AG10803 (cell line): ENCODE measurements at places on chromosomes 2 and 18.

- DNase-seq, result no peak
Observed at GRCh38 chr2:165678882-165679281, 115.2 kb downstream of the GALNT3 start.

DNA sequence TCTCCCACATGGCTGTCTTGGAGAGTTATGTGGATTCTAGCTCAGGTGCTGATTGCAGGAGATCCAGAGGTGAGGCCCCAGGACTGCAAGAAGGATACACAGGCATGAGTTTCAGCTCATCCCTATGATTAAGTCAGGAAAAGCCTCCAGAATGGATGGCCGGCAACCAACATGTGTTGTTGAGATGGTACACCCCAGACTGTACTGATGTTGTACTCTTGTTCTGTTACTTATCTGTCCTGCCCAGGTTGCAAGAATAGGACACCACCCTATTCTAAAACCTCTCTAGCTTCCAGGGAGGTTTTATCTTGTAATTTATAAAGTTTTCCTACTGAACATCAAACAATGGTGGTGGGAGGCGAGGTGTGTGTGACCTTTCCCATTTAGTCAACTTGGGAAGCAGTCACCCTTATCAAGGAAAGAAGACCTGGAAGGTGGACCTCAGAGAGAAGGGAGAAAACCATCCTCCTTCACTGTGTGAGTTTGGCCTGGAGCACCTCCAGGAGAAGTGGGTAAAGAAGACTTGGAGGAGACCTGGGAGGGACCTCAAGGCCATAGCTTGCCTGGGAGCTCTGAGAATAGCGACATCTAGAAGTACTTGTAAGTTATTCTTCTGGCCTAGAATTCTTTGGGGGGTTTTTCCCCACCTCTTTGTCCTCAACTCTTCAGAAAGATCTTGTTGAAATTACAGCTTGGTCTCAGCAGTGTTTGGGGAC lies 8.6 kb downstream of the FAM124B start:
- DNase-seq, result no peak

DNA sequence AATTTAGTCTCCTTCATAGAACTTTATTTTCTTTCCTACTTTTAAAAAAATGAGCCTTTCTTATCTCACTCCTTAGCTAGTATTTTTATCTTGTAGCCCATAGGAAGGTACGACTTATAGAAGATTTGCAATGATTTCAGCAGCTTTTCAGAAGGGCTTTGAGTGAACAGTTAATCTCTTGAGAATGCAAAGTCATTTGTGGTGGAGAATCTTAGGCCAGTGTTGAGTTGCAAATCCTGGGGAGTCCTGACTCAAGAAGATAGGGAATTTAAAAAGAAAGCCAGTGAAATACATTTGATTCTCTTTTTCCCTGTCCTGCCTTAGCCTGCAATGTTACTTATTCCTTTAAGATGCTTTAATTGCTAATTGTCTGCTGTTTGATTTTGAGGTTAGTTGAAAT lies 33.6 kb downstream of the LYPD6 start:
- DNase-seq, result peak; percentile 9

DNA sequence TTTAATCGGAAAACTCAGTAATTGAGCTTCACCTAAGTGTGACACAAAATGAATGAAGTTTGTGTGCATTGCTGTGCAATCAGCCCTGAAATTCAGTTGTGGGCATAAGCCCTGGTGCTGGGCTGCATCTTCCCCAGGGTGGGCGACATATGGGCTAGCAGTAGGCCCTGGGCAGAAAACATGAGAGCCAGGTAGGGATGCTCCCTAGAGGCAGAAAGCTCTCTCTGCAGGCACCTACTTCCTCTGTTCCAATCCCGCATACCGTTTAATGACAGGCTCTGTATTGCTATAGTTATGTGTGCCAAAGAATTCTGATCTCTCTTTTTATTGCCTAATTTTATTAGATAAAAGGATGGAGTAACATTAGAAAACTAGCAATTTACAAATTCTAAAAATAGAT lies 456.7 kb downstream of the NRXN1 start:
- DNase-seq, result no peak

DNA sequence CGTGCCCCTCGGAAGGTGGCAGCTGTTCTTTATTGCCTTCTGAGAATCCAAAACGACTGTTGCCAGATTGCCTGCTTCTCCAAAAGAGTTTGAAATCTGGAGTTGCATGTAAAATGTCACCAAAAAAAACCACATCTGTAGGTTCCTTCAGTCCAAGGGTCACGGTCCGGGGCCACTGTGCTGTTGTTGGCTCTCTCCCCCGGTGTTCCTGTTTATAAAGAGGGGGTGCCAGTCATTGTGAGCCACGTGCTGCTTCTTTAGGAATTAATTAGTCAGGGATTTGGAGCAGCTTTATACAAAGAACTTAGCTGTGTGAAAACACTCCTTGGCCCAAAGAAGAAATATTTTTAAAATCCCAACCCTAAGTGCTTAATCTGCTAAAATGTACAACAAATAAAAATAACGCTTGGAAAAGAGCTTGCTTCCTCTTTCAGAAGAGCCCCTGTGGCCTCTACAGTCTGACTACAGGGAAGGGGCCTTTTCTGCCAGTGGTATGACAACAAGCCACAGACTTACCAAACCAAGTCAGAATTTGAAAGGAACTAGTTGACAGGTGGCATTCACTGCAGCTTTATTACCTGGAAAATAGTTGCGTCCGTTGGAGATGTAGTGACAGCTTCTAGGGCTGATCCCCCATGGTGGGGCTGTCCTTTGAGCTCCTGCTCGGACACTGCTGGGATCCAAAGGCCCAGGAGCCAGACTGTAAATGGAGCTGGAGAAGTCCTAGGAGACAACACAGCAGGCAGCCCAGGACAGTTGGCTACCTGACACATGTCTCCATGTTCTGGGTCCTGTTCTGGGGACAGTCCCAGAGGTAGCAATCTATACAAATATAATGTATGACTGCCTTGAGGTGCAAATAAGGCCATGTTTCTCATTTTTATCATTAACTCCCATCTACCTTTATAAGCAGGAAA lies 84.5 kb upstream of the SLC1A4 start:
- no peak for DNase-seq

DNA sequence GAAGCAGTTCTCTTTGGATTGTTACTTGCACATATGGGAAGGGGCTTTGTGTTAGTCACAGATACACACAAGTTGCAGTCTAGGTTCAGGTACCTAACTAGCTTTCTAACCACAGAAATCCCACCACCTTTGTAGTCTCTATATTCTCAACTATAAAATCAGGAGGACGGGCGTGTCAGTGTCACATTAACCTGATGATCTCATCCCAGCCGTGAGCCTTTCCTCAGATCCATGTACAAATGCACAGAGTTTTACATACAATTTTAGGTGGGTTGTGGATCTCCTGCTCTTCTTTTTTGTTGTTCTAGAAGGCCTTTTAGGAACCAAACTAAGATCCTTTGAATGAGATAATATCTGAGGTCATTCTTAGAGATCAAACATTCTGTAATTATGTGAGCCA lies 94.0 kb downstream of the ZNF532 start:
- DNase-seq, result no peak

DNA sequence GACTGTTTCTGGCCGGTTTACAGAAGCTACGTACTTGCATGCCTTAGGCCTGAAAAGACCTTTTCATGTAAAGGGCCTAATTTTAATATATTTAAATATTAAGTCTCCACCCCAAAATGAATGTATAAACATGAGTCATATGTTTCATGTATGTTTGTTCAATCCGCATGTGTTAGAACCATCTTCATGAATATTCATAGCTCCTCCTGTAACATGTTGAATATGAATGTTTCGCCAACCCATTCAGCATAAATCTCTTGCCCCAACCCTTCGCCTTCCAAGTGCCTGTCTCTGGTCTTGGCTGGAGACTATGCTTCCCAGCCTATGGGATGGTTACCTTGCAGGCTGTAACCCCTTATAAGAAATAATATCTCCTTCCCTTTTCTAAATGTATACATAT lies 212.5 kb downstream of the SCG2 start:
- DNase-seq, result no peak

GRCh38 chr2:204049635-204050034 lies 113.1 kb downstream of the ICOS start:
- DNase-seq, result no peak

GRCh38 chr2:74812787-74813590 lies 20.9 kb upstream of the HK2 start:
- DNase-seq, result no peak

DNA sequence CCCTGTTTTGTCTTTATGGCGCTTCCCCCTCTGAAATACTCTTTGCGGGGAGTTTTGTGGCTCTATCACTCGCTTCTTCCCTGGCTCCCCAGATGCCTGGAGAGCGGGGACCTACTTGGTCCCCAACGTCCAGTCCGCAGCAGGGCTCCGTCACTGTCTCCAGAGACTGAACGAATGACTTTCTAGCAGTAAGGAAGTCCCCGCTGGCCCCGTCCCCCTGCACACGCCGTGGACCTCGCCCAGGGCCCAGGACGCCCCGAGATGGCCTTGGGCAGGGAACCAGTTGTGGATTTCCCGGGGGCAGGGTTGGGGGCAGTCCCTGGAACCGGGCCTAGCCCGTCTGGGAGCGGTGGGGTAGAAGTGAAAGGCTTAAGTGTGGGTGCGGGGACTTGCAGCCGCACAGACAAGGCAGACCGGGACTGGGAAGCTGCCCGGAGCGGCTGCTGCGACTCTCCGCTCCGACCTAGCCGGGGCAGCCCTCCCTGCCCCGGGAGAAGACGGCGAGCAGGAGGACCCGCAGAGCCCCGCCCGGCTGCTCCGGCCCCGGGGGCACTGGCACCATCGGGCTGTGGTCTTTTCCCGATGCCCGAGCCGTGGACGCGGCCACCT lies 821 bp upstream of the EPHA4 start:
- peak; percentile 33 for DNase-seq

DNA sequence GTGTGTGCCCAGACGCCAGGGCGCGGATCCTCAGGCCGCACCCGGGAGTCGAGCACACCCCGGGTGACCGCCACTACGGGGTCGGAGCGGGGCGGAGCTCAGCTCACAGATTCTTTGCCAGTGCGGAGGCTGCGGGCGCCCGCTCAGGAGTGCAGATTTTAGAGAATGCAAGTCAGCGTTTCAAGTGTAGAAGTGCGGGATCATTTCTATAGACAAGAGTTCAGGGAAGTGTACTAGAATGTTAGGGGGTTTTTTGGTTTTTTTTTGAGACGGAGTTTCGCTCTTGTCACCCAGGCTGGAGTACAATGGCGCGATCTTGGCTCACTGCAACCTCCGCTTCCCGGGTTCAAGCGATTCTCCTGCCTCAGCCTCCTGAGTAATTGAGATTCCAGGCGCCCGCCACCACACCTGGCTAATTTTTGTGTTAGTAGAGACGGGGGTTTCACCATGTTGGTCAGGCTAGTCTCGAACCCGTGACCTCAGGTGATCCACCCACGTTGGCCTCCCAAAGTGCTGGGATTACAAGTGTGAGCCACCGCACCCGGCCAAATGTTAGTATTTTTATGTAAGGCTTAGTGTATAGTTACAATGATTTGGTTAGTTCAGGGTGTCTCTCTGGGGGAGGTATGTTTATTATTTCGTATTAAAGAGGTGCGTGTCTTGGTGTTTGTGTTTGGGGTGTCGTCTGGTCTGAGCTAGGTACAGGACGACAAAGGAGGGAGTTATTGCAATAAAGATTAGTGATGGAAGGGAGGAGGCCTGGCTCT lies 619 bp upstream of the FAM168B start:
- DNase-seq, result no peak

GRCh38 chr2:3195641-3196476 lies 181.8 kb downstream of the EIPR1 start:
- no peak for DNase-seq

DNA sequence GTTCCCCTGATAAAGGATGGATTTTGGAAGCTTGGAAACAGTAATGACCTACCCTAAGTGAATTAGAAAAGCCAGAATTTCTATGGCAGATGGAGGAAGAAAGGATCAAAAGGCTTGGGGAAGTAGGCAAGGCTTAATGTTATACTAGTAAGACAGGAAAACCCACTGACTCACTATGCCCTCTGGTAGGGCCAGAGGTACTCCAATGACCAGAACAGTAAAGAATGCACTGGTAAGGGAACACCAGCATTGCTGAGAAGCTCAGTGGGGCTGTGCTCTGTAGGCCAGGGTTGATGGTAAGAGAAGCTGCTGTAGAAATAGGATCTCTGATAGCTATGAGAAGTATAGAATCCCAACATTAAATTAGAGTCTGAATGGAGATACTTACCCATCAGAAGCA lies 126.4 kb downstream of the GFPT1 start:
- DNase-seq, result no peak

- DNase-seq, result peak; percentile 78
Observed at GRCh38 chr2:53129851-53130250, 637.8 kb upstream of the CHAC2 start.

- DNase-seq, result peak; percentile 81
Observed at GRCh38 chr2:56464613-56465012, 280.8 kb downstream of the CCDC85A start.

GRCh38 chr2:55430211-55430975 lies 10.7 kb upstream of the CCDC88A start:
- no peak for DNase-seq

DNA sequence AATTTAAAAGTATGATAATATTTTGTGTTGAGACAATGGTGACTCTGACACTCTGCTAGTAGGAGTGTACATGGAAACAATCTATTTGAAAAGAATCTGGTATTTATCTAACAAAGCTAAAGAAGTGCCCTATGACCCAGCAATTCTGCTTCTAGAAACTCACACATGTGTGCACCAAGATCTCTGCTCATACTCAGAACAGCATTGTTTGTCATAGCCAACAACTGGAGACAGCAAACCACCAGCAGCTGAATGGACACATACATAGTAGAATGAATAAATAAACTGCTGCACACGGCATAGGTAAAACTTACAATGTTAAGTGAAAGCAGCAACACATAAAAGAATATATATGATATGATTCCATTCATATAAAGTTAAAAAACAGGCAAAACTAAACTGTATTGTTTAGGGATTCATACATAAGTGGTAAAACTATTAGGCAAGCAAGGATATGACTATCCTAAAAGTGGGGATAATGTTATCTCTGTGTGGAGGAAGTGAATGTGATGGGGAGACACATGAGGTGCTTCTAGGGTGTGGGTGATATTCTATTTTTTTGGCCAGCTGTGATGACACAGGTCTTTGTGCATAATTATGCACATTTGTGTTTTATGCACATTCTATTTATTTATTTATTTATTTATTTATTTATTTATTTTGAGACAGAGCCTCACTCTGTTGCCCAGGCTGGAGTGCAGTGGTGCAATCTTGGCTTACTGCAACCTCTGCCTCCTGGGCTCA lies 71.1 kb downstream of the RFTN2 start:
- no peak for DNase-seq

- no peak for DNase-seq
Observed at GRCh38 chr18:69588301-69588700, 187.6 kb downstream of the DOK6 start.

DNA sequence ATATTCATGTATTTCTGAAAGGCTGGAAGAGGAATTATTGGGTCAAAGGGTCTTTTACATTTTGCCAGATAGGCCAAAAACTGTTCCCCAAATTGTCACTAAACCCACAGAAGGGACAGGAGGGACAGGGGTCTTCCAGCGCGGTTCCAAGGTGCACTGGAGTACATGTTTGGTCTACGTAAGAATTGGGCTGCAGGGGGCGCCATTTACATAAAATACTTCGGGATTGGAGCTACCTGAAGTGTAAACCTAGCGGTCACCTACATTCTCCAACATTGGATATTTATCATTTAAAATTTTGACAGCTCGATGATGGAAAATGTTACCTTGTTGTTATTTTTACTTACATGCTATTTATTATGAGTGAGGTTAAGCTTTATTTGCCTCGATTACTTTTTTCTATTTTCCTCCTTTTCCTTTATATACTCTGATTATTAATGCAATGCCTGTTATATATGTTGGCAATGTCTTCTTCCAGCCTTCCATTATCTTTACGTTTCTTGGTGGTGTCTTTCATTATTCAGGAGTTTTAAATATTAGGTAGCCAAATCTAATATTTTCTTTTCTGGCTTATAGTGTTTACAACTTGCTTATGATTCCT lies 43.0 kb upstream of the RAB6C start:
- no peak for DNase-seq

- peak; percentile 18 for DNase-seq
Observed at GRCh38 chr2:238320648-238321281, 447 bp downstream of the TRAF3IP1 start.
